Activated naive CD8-positive, alpha-beta T cell treated with anti-CD3 and anti-CD28 coated beads, Interleukin-2, amount 50 U/mL, for 24 hours (primary cell): ENCODE measurements at places on chromosomes 6 and 20.

DNA sequence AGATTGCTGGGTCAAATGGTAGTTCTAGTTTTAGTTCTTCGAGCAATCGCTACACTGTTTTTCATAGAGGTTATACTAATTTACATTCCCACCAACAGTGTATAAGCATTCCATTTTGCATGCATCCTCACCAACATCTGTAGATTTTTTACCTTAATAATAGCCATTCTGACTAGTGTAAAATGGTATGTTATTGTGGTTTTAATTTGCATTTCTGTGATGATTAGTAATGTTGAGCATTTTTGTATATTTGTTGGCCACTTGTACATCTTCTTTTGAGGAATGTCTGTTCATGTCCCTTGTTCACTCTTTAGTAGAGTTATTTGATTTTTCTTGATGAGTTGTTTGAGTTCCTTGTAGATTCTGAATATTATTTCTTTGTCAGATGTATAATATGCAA lies 236.2 kb downstream of the GRM1 start:
- no peak for DNase-seq

DNA sequence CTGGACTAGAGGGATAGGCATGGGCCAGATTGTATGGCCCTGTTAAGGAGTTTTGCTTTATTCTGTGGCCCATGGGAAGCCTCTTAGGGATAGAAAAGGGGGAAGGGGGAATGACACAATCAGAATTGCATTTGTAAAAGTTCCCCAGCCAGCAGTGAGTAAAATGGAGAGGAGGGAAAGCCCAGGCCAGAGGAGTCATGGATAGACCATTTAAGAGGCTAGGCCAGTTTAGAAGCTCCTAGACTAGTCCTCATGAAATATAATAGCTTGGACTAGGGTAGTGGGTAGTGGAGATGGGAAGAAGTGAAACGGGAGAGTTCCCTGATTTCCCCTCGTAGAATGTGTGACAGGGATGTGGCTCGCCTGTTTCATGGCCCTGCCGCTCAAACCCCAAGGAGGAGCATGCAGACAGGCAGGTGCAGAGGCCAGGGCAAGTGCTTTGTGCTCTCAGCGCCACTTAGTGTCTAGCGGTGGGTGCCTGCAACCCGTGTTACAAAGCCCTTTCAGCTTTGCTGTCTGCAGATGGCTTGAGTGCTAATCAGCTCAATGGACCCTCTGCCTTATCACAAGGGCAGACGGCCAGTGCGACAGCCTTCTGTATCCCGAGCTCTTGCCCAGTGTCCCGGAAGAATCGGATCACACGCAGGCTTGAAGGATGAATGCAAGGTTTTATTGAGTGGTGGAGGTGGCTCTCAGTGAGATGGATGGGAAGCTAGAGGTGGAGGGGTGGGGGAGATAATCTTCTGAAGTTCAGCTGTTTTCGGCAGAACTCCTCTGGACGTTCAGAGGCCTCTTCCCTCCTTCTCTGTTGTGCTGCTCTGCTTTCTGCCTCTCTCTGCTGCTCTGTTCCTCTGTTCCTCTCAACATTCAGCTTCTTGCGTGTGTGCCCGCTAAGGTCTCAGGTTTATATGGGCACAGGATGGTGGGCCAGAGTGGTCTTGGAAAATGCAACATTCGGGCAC lies 141.1 kb downstream of the CEP57L1 start:
- peak; percentile 16 for DNase-seq

DNA sequence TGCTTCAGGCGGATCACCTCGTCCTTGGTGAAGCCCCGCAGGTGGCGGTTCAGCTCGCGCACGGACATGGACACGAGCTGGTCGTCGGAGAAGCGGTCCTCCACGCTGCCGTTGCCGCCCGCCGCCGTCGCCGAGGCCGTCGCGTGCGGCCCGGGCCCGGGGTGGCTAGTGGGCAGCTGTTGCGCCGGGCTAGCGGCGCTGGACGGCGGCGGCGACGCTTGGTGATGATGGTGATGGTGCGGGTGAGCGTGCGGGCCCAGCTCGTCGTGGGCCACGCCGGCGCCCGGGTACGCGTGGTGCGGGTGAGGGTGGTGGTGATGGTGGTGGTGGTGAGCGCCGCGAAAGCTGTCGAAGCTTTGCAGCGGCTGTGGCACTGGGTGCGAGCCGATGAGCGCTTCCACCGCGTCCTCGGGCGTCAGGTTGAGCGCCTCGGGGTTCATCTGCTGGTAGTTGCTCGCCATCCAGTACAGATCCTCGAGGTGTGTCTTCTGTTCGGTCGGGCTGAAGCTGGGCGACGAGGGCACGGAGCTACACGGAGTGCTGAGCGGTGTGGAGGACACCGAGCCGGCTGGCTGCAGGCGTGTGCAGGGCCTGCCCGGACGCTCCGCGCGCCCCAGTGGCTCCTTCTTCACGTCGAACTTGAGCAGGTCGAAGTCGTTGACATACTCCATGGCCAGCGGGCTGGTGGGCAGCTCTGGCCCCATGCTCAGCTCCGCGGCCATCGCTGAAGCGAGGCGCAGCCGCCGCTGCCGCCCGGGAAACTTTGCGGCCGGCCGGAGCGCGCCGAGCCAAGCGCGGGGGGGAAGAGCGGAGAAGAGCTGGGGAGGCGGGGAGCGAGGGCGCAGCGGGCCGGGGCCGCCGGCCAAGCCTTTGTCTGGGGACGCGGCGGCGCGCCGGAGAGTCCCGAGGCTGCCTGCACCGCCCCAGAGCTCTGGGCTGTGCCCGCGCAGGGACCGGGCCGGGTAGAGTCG lies 622 bp downstream of the MAFB start:
- peak; percentile 11 for DNase-seq

DNA sequence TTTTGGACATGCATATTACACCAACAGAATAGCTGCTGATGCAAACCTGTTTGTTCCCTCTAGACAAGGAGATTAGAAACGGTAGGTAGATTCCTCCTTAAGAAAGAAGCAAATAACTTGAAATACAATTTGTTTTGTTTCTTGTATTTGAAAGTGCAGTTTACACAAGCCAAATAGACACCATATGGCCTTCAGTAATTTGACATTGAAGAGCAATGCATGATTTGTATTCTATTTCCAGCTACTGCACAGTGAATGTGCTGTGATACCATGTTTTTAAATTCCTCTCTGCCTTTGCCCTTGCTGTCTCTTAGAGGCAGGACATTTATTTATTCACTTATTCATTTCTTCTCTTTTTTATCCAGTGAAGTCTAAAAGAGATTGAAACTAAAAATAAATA lies 31.9 kb upstream of the ANKEF1 start:
- DNase-seq, result no peak

- no peak for DNase-seq
Measured at GRCh38 chr6:150573041-150573681, 26.5 kb upstream of the PLEKHG1 start.

- peak; percentile 40 for DNase-seq
Measured at GRCh38 chr6:15296735-15297134, 50.9 kb downstream of the JARID2 start.

DNA sequence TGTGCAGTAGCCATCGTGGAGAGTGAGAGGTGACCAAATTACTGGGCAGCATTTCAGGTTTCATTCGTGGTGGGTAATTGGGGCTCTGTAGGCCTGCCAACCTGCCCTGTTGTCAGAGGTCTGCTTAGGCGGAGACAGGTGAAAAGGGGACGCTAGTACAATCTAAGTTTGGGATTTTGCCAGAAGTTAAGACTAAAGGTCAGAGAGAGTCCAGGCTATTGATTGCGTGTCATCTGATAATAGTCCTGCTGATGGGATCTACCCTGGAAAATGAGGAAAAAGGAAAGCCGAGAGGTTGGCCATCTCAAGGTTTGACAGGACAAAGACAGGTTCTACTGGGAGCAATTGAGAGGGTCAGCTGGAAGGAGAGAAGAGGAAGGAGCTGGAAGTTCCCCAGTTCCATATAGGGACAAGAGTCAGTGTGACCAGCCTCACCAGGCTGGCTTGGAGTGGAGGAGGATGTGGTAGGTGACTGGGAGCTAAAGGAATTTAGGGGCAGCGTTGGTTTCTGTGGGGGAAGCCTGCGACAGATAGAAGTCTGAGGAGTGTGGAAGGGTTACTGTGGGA lies 10.9 kb downstream of the ARFGEF2 start:
- no peak for DNase-seq

GRCh38 chr6:52174118-52174517 lies 12.1 kb upstream of the IL17A start:
- DNase-seq, result no peak

DNA sequence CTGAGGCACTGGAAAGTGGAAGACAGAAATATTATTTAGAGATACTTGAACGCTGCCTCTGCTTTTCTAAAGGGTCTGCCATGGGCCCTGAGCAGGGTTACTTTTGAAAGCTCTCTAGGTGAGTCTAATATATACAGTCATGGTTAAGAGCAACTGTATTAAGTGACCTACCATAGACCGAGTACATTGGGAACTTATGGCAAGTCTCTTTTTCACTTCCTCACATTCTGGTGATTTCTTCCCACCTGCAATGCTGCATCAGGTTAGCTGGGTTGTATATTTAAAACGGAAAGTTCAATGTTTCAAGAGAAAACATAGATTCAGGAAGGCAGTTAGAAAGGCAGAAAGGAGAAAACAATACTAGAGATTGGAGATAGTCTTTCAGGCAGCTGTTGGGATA lies 154.7 kb downstream of the PHF3 start:
- DNase-seq, result no peak

GRCh38 chr6:25340431-25341202 lies 61.4 kb downstream of the CARMIL1 start:
- DNase-seq, result no peak

DNA sequence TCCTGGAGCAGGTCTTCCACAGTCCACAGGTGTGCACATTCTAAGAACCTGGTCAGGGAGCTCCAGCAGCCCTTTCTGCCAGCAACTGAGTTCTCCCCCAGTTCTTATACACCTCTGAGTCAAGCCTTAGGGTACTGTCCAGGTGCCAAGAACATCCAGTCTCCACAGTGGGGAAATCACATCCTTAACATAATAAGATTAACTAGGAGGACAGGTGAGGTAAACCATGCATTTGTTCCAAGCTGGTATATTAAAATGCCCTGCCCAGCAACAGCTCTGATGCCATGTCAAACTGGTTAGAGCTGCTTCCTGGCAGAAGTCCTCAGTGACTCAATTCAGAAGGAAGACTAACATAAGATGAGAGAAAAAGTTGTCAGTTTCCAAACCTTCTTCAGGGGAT lies 303.9 kb upstream of the SGK1 start:
- no peak for DNase-seq

DNA sequence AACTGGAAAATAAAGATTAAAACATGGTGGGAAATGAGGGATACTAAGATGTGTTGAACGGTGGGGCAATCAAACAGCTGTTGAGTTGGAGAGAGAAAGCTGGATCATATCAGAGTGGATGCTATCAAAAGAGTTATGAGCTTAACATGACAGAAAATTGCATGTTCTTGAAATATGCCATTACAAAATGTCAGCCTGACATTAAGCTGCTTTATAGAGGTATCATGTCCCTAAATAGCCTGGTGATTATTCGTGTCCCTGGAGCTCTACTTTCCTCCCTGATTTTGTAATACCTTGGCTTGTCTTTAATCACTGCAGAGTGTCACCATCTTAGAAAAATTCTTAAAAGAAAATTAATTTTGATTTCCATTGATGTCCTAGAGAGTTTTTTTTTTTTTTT lies 223.1 kb downstream of the PHF3 start:
- no peak for DNase-seq

DNA sequence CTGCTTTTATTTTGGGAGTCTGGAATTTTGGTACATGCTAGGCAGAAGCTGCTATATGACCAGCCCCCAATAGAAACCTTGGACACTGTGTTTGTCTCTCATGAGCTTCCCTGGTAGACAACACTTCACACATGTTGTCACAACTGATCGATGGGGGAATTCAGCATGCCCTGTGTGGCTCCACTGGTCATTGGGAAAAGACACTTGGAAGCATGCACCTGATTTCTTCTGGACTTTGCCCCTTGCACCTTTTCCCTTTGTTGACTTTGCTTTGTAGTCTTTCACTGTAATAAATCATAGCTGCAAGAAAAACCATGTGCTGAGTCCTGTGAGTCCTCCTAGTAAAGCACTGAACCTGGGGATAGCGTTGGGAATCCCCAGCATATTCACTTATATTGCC lies 7.9 kb upstream of the WFDC10A start:
- no peak for DNase-seq

GRCh38 chr20:59976156-59976782 lies 18.0 kb downstream of the CDH26 start:
- no peak for DNase-seq

DNA sequence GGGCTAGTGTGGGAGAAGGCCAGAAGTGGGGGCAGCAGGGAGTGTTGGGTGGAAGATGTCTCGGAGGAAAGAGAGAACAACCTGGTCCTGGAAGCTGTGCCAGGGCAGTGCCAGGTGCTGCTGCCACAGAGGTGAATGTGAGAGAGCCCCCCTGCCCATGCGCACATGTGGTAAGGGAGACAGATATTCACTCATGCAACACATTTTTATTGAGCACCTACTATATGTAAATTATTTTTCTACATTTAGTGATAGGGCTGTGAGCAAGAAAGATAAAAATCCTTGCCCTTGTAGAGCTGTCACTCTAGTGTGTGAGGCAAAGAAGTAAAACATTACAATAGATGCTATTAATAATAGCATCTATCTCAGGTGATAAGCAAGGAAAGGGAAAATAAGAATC lies 471 bp downstream of the CLPSL1 start:
- no peak for DNase-seq

DNA sequence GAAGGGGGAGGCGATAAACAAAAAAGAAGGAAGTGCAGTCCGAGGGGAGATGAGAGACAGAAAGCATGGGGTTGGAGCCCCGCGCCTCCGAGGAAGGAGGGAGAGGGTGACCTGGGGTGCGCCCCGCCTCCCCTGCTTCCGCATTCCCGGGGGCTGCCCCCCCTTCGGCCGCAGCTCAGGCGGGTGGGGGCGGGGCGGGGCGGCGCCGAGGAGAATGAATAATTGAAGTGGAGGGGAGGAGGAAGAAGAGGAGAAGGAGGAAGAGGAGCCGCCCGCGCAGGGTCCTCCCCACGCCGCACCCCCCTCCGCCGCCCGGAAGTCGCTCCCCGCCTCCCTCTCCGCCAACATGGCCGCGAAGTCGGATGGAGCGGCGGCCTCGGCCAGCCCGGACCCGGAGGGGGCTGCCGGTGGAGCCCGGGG lies at the start of gene XKR7:
Gene XKR7, plus strand, starts transcription at position 322 of the 420 bp plus-strand sequence. Its CDS starts 25 bp downstream, at position 347.
- peak; percentile 14 for DNase-seq

DNA sequence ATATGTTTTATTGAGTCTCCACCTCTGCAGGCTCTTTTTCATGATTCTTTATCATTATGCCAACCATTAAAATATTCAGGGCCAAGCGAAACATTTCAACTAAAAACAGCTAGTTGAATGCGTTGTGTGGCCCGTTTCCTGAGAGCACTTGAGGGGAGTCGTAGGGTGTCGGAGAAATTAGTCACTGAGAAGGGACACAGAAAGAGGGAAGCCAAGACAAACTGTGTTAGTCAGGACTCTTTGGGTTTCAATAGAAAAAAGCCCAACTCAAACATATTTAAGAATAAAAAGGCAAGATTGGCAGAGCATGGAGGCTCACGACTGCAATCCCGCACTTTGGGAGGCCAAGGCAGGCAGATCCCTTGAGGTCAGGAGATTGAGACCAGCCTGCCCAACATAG lies 58.9 kb downstream of the MAFB start:
- no peak for DNase-seq

GRCh38 chr6:147103007-147103406 lies 101.2 kb upstream of the STXBP5 start:
- no peak for DNase-seq
